ENCODE measurements at places on chromosomes 5 and 9. TPM values are rescaled to one million over a fixed set of nuclear protein-coding genes. Genes with fewer than 3 reads are reported as not detected.

DNA sequence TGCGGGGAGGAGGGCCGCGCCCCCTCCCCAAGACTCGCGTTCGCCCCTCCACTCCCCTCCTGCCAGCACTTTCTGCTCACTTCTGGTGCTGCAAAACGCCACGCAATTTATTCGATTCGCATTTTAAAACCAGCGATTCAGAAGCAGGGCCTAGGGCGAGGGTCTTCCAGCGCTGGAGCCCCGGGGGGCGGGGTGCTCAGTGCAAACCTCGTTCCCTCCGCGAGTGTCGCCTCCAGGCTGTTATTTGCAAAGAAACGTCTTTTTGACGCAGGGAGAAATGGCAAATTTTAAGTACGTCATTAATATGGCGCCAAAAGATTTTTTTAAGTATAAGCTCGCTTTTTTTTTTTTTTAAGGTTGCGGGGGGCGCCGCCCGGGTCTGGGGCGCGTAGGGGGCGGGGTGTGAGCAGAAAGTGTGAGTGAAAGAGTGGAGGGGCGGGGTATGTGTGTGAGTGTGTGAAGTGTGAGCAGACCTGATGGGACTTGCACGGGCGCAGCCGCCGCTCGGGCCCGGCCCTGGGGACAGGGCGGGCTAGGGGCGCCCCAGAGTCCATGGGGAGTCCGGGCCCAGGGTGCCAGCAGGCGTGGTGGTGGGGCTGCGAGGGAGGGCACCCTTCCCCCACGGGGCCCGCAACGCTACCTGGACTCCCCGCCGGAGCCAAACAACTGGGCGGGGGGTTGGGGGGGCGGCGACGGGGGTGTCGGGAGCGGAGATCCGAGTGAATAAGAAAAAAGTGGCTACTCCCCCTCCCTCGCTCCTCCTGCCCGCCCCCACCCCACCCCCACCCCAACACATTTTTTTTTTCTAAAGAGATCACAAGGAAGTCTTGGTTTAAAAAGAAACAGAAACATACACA lies at the start of gene JADE2:
Gene JADE2, plus strand, starts transcription at position 845 of the 857 bp plus-strand sequence. CDS start 10,188 bp downstream, outside the sequence.
- DNase-seq, result peak; percentile 59

GRCh38 chr5:147391781-147392180 lies 118.1 kb downstream of the DPYSL3 start:
- DNase-seq, result no peak

DNA sequence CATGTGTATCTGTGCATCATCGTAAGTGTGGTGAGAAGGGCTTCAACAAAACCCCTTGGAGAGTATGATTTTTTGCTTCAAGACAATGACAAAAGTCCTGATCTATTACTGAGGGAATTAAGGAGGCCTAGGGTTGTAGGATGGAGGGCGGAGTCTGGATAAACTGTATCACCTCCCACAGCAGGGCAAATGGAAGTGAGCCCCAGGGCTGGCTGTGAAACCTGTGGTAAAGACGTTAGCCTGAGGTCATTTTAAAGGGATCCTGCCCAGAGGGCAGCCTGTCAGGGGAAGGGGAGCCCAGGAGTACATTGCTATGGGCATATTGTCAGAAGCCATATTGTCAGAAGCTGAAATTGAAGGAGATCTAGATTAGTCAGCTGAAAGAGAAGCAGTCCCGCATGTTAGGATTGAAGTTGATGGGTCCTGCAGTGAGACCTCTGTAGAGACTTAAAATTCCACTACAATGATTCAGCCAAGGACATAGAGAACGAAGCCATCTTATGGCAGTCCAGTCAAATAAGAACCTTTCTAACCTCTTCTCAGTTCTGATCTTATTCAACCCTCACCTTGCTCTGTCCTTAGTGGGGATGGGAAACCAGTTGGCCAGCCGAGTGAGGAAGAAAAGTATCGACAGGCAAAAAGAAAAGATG lies 26.9 kb downstream of the ADGRV1 start:
- no peak for DNase-seq

Gene SH2D3C
- total RNA-seq, result 5.7 TPM

DNA sequence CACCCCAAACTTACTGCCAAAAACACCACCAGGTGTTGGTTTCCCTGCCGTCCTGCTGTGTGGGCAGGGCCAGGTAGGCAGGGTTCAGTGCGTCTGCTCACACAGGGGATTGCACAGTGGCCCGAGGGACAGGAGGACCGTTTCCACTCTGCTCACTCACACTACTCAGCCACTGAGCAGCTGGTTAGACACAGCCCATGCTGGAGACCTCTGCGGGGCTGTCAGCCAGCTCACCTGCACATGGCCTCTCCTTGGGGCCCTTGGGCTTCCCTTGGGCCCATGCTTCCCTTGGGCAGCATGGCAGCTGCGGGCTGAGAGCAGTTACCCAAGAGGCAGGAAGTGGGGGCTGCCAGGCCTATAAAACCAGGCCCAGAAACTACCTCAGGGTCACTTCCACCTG lies 79.0 kb downstream of the SYK start:
- DNase-seq, result no peak

GRCh38 chr5:173720286-173720952 lies 104.0 kb upstream of the BOD1 start:
- no peak for DNase-seq

GRCh38 chr9:24844217-24844616 lies 298.5 kb upstream of the IZUMO3 start:
- no peak for DNase-seq

Gene CD74
- total RNA-seq, result 194 TPM
